NCI-H460 (cell line): ENCODE measurements at places on chromosomes 3 and 15. TPM values are rescaled to one million over a fixed set of nuclear protein-coding genes. Genes with fewer than 3 reads are reported as not detected.

DNA sequence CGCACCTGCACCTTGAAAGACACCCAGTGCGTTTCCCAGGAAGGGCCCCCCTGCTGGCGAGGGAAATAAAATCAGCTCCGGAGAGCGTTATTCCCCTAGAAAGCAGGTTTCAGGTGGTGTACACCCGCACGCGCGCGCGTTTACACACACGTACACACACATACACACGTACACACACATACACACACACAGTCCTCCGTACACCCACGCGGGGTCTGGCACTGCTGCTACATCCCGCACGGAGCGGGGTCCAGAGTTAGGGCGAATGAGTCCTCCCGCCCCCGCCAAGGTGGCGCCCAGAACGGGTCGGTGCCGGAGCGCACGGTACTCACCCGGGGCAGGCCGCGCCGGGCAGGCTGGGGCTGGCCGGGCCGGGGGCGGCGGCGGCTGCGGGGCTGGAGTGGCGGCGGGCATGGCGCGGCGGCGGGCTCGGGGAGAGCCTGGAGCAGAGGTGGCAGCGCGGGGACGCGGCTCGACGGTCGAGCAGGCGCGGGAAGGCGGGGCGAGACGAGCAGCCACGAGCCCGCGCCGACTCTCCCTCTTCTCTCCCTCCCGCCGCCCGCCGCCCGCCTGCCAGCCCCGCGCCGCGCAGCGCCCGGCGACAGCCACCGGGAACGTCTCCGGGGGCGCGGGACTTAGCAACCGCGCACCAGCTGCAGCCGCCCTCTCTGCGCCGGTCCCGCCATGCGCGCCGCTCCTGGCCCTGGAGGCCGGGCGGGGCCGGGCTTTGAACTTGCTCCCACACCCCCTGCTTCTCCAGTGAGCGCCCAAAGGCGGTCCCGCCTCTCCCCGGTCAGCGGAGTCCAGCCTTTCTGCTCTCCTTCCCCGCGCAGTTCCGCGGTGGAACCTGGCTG lies at the start of gene DCLK3:
Gene DCLK3 (minus strand): TSS at position 704 of the 854 bp plus-strand sequence. CDS start 290 bp downstream, at position 414.
- no peak for DNase-seq

DNA sequence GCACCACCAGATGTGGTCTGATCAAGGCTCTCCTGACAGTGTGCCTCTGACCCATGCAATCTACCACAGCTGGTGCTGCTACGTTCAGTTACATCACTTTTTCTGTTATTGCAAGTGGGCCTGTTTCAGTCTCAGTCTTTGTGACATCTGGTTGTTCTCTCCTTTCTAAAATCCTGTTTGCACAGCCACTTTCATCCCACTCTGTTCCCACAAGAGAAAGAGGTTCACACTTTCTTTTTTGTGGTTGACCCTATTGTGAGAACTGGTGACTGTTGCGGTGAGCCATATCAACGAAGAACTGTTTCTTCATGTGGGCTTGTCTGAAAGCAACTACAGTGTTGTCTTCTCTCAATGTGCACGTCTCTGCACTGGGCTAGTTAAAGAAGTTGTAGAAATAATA lies 342.8 kb upstream of the ARPP21 start:
- DNase-seq = no peak

DNA sequence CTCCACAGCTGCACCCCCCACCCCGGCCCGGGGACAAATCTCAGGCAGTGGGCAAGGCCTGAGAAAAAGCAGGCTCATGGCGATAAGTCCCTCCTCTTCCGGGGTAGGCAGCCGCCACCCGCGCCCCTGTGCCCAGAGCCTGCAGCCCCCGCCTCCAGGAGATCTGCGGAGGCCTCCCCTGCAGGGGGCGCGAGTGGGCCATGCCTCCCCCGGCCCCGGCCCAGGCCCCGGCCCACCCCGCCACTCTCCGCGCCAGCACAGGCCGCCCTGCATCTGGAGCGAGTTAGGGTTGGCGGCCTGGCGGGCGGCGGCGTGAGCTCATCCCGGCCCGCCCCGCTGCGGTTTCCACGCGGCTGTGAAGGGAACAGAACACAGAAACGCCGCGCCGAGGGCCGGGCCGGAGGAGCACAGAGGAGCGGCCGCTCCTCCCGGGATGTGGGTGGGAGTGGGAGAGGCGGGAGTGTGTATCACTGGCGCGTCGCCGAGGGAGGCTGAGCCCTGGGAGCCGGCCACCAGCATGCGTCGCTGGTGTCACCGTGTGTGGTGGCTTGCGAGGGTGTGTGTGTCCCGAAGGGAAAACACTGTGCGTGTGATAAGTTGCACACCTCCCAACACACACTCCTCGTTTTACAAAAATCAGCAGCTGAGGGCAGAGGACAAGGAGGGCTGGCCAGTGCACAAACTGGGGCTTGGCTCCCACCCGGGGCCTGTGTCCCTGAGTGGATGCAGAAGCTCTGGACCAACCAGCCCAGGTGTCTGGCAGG lies 17.2 kb downstream of the MYL3 start:
- peak; percentile 19 for DNase-seq

DNA sequence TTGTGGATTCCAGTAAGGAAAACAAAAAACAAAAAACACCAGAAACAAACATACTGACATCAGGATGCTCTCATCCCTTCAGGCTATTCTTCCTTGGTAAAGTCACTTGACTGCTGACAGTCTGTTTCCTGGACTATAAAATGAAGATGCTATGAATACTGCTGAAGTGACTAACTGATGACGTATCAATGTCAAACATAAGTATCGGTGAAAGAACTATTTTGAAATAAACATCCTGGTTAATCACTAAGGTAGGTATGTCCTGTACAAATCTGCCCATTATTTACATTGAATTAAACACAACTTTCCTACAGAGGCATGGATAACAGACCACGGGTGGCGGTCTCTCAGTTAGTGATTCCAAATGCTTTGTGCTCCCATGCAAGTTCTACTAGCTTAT lies 45.9 kb downstream of the CHAC1 start:
- no peak for DNase-seq

DNA sequence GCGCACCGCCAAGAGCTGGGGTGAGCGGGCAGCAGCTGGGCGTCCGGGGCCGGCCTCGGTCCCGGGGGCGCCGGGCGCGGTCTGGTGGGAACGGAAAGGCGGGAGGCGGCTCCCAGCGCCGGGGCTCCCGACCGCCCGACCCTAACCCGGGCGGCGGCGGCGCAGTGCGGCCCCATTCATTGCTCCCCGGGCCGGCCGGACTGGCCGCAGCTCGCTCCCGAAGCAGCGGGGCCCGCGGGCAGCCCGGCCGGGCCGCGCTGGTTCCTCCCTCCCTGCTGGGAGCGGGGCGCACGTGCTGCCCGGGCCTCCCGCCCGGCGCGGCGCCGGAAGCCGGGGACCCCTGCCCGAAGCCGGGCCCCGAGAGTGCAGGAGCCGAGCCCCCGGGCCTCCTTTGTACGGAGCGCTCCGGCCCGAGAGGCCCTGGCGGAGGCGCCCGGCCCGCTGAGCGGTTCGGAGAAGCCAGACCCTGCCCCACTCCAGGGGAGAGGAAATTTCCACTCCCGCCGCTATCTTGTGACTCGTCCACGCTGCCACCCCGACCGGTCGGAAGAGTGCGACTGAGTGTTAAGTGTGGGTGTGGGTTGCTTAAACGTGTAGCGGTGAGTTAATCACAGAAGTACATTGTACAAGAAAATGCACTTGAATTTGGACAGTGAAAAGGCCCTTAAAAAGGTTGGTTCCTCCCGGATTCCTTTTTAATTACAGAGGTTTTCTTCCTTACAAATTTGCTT lies 613 bp downstream of the ATP1B3 start:
- no peak for DNase-seq

DNA sequence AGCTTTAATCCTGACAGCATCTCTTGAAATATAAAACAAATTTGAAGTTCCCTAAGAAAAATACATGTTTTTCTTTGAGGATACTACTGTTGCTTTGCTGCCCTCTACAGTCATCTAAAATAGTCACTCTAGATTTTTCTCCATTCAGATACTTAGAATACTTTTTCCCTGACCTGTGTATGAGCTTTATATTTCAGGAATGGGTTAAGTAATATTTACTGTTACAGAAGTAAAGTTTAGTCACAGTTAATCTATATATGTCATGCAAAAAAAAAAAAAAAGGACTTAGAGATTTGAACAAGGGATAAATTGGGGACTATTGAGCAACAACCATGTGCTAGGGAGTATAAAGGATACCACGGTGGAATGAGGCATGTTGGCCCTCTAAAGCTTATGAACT lies 8.8 kb downstream of the NECTIN3 start:
- DNase-seq = no peak

DNA sequence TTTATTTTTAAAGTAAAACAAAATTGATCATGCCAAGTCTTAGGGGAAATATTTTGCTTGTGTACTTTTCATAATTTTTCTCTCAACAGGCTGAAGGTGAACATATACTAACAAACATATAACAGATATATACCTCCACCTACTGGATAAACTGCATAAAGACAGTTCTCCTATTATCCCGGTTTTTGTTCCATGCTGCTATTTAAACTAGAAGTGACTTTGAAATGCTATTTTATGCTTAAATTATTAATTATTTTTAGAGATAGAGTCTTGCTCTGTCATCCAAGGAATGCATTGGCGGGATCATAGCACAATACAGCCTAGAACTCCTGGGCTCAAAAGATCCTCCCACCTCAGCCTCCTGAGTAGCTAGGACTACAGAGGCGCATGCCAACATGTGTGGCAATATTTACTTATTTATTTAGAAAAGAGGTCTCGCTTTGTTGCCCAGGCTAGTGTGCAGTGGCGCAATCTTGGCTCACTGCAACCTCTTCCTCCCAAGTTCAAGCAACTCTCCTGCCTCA lies 49.8 kb downstream of the ST3GAL6 start:
- no peak for DNase-seq

DNA sequence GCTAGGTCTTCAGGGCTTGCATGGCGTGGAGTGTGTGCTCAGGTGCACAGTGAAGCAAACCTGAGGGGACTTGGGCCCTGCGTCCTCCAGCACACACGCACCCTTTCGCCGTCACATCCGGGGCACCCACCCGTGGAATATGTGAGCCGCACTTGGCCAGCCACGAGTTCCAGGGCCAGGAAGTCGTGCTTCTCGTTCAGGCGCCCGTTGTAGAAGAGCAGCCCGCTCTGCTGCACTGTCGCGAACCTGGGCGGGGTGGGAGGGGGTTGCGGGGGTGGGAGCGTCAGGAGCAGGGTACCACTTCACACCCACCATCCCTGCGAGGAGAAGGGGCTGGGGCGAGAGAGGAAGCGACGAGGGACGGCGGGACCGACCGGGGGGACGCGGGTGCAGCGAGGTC lies 7.1 kb downstream of the CELSR3 start:
- DNase-seq = no peak

DNA sequence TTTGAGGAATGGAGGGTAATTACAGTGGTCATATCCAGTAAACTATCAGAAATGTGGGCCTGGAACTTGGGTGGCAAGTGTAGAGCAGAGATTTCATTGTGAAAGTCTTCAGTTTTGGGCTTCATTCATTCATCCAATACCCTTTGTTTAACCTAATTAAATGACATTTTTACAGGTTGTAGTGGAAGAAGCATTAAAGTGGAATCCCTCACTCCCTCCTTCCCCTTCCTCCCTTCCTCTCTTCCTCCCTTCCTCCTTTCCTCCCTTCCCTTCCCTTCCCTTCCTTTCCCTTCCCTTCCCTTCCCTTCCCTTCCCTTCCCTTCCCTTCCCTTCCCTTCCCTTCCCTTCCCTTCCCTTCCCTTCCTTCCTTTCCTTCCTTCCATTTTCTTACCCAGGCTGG lies 219.3 kb downstream of the PDCD6IP start:
- no peak for DNase-seq

GRCh38 chr15:42119446-42119760 lies 25.0 kb upstream of the PLA2G4D start:
- no peak for DNase-seq

Gene FOXL2
- total RNA-seq = 2.7 and 3.0 TPM in 2 replicates

Gene CDHR4
- total RNA-seq = not detected in 2 replicates

Gene CFAP20DC
- total RNA-seq = 0.98 and 2.6 TPM in 2 replicates

Gene GRK7
- not detected in 2 replicates for total RNA-seq

Gene TTLL13
- total RNA-seq = 0.10 and 0.43 TPM in 2 replicates

Gene STT3B
- total RNA-seq = 156 and 176 TPM in 2 replicates

Gene MGLL
- total RNA-seq = 1.6 and 2.0 TPM in 2 replicates

Gene ITIH1
- not detected in 2 replicates for total RNA-seq
